ENCODE measurements at places on chromosomes 13 and 19.

DNA sequence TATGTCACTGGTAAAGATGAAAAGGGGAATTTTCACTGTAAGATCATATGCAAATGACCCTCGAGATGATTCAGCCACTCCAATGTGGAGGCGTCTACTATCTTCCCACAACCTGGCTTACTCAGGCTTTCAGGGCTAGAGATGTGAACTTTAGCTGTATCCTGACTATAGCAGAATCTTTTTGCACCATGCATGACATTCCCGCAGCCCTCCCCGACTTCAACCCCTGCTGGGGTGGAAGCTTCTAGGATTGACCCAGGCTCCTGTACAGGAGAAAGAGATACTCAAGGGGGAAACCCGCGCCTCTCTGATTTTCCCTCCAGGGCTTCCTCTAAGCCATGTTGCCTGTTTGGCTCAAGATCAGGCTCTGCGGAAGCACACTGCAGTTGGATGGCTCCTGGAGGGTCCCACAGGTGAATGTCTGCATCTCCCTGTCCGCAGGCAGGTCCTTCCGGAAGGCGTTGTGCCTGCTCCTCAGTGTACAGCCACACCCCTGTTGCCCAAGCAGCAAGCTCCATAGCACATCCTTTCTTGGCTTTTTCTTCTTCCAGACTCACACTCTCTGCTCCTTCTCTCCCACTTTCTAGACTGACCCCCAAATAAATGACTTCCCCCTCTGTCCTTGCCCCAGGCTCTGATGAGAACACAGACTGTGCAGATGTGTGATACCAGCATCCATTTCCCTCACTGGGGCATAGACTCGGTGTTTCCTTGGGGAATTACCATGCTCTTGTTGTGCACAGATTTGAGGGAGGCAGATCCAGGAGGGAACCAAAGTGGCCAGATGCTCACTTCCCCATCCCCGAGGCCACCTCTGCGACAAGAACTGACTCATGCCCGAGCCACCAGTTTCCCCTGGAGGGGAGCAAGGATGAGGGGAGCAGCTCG, 29.1 kb upstream of the POP4 start:
- DNase-seq: peak; percentile 8

DNA sequence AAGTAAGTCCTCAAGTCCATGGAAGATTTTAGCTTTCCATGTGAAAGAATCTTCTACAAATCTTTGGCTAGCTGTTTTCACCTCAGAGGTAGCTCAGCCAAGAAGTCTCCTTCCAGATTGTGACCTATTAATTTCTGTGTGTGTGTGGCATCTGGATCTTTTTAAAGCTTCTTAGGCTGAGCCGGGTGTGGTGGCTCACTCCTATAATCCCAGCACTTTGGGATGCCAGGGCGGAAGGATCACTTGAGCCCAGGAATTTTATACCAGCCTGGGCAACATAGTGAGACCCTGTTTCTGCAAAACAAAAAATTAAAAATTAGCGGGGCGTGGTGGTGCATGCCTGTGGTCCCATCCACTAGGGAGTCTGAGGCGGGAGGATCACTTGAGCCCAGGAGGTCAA, 13.4 kb upstream of the SLC44A2 start:
- DNase-seq: no peak

- DNase-seq: no peak
Observed at GRCh38 chr19:5968431-5969373, 9.2 kb downstream of the RANBP3 start.

DNA sequence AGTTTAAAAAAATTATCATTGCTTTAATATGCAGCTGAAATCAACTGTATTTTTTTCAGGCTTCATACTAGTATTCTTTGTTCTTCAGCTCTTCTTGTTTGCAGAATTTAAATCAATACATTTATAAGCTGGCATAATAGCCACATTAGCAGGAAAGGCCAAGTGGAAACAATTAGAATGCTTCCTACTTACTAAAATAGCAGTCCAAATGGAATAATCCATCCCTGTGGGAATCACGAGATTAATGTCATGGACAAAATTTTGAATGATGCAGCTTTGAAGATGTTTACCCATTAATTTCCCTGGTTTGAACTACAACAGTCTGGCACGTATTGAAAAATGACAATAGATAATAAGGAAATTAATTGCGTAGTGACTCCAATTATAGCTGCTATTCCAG, 2650.8 kb downstream of the PCDH9 start:
- DNase-seq: no peak

- DNase-seq: peak; percentile 34
Observed at GRCh38 chr19:662207-662961, 630 bp downstream of the RNF126 start.

Measured in amniotic epithelial cell (primary cell).